ENCODE measurements at places on chromosomes 1 and 21. TPM values are rescaled to one million over a fixed set of nuclear protein-coding genes. Genes with fewer than 3 reads are reported as not detected.

DNA sequence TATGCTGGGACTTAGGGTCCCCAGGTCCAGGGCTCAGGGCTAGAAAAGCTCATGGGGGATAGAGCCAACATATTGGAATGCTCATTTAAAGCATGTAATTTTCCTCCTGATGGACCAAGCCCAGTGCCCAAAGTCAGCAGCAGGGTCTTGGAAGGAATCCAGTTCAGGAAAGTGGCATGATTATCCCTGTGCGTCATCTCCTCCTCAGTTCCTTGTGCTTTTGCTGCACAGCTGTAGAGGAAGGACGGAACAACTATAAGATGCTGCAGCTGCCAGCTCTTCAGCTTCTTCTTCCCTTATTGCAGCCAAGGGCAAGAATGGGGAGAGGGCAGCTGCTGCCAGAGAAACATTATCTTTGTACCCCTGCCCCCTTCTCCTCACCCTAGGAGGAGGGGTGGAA lies 58.4 kb downstream of the OVGP1 start:
- peak; percentile 2 for DNase-seq

DNA sequence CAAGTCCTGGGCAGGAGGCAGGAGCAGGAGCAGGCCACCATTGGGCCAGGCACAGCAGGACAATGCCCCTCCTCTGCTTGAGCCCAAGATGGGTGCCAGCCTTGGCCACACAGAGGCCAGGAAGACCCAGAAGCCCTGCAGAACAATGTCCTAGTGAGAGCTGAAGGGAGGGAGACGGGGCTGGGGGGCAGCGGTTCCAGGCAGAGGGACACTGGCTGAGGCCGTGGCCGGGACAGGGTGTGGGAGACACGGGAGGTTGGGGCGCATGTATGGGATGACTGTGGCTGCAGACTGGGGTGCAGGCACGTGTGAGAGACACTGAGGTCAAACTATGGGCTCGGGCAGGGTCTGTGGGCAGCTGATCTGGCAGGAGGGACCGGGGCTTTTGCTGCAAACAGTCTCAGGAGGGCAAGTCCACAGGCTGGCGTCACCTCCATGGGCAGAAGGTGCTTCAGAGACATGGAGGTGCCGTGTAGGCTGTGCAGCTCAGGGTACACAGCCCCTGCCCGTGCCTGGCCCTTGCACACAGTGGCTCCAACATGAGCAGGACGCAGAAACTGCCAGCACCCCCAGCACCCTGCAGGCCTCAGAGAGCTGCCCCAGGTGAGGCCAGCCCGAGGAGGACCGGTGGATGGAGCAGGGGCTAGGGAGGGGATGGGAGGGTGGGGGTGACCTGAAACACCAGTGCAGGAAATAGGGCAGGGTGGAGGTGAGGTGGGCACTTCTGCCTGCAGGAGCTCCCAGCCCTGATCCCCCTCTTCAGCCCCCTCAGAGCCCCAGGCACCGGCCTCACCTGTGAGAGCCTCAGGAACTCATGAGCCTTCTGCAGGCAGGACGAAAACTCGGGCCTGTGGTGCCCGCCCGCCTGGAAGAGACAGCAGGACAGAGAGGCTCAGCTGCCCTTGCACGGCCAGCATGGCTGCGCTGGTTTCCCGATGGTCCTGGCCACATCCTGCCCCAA lies 19.5 kb downstream of the LSS start:
- DNase-seq = no peak

- DNase-seq = peak; percentile 22
Observed at GRCh38 chr1:9689971-9690381, 38.4 kb downstream of the PIK3CD start.

The C8A gene
- polyA plus RNA-seq = not detected

DNA sequence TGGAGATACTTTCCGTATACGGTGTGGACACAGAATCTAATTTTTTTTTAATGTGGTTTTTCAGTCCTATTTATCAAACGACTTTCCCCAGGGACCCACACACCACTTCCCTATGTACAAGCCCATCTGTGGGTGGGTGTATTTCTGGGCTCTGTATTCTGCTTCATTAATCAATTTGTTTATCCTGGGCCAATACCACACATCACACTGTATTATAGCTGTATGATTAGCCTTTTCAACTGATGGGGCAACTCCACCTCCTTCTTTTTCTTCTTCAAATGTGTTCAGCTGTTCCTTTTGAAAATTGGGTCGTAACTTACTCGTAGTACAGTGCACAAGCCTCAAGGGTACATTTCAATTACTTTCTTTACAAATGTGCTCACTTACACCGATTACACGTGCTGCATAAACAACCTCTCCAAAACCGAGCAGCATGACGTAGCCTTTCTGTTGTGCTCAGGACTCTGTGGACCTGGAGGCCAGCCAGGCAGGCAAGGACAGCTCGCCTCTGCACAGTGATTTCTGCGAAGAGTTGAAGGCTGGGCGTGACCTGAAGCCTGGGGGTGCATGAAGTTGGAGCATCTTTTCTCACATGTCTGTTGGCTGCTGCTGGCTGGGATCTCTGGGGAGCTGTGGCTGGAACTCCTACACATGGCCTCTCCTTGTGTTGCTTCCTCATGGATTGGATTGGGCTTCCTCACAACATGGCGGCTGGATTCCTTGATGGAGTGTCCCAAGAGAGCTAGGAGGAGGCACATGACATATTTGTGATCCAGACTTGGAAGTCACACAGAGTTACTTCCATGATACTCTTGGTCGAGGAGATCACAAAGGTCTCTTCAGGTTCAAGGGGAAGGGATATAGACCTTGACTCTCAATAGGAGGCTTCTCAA lies 126.5 kb downstream of the CRYAA start:
- DNase-seq = peak; percentile 15

The SLFNL1 gene
- polyA plus RNA-seq = 0.27 TPM

The WDR64 gene
- not detected for polyA plus RNA-seq

DNA sequence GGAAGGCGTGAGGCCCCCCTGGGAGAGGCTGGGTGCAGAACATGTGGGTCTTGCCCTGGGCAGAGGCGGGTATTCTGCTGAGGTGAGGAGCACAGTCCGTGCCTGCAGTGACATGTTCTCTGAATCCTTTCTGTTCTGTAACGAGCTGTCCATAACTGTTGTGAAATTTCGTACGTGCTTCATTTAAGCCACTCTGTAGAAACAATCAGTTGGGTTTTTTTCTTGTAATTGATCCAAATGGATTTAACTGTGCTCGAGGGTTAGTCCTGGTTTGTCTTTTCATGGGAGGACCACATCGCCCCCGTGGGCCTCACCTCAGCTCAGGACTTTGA lies 45.4 kb upstream of the DIP2A start:
- DNase-seq = no peak

DNA sequence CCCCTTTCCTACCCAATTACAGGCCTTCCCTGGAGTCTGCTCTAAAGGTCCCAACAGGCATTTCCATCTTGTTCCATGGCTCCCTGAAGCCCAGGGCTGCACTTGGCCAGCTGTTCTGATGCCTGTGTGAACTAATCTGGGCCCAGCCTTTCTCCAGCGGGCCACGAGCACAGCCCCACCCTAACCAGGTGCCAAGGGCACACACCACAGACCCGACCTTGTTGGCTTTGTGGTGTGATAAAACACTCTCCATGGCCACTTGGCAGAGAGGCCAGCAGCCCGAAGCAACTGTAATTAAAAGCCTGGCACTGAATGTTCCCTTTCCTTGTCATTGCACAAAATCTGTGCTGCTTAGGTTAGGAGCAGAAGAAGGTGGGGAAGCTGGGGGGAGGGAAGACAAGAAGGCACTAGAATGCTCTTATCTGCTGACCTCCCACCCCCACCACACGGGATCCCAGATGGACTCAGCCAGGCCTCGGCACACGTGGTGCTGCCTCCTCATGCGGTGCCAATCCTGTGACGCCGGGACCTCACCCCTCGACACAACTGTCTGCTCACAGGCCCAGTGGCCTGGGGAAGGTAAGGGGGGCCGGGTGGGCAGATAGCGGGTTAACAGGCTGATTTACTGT lies 9.9 kb downstream of the HCRTR1 start:
- no peak for DNase-seq

The PRDX6 gene
- polyA plus RNA-seq = 218 TPM

DNA sequence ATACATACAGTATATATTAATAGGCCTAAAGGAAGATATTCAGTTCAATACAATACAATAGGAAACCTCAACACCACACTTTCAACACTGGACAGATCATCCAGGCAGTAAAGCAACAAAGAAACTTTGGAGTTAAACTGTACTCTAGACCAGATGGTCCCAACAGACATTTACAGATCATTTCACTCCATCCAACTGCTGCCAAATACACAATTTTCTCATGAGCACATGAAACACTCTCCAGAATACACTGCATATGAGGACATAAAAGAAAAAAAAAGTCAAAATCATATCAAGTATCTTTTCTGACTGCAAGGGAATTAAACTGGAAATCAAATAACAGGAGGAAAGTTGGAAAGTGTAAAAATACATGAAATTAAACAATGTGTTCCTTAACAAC lies 607.5 kb upstream of the BRINP3 start:
- DNase-seq = no peak

- DNase-seq = no peak
Observed at GRCh38 chr1:43986712-43987111, 4.7 kb upstream of the CCDC24 start.

DNA sequence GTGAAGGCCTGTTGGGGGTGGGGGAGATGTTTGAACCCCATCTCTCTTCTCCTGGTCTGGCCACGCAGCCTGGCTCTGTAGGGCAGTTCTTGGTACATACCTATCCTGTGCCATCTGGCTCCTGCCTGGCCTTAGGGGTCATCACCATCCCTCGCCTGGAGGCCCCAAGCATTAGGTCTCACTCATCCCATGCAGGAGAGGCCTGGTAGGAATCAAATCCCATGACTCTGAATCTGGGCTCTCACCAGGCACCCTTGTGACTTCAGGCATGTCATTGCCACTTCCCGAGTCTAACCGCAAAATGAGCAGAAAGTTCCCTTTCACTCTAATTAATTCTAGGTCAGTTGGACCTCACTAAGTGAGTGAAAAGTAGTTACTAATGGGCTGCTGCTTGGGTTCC lies 37.2 kb downstream of the ETNK2 start:
- DNase-seq = no peak

GRCh38 chr1:92087542-92087941 lies 7.4 kb downstream of the BTBD8 start:
- no peak for DNase-seq

DNA sequence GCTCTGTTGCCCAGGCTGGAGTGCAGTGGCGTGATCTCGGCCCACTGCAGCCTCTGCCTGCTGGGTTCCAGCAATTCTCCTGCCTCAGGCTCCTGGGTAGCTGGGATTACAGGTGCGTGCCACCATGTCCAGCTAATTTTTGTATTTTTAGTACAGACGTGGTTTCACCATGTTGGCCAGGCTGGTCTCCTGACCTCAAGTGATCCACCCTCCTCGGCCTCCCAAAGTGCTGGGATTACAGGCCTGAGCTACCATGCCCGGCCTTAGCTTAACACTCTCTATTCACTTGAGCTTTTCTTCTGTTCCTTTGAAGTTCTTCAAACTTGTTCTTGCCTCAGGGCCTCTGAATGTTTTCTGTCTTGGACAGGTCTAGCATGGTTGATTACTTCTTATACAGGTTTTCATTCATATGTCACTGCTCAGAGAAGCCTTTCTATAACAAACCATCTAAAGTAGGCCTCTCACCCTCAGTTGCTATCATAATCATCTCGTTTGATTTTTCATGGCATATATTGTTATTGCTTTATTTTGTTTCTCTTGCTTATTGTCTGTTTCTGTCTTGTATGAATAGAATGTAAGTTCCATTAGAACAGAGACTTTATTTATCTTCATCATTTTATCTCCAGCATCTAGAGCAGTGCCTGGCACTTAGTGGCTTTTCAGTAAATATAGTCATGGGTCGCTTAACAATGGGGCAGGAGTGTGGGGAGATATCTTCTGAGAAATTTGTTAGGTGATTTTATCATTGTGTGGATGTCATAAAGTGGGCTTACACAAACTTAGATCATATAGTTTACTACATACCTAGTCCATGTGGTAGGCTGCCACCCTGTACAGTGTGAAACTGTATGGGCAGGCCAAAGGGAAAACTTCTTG lies 12.1 kb downstream of the OSBPL9 start:
- DNase-seq = no peak

DNA sequence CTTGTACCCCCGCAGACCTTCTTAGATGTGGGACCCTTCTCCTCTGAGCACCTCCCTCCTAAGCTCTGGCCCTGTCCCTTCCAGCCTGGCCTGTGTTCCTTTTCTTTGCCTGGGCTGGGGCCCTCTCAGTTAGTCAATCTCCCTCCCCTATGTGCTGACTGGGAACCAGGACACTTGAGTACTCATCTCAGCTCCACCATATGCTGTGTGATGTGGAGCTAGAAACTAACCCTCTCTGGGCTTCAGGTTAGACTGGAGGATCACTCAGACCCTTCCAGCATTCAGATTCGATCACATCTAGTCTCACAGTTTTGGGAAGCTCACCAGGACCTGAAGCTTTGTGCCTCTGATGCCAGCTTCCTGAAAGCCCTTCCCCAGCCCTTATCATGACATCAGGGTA lies 40.6 kb downstream of the TRIM62 start:
- no peak for DNase-seq

The SIM2 gene
- polyA plus RNA-seq = 0.34 TPM

The PSRC1 gene
- polyA plus RNA-seq = 77.5 TPM

Measured in brain (organoid and tissue), 16 donors.